Immature natural killer cell (primary cell): ENCODE measurements at places on chromosomes 6 and 20.

- DNase-seq: peak; percentile 48
These were observed 632 bp downstream of the CGAS start for GRCh38 chr6:73451223-73452106.

GRCh38 chr6:45739058-45739457 is 276.6 kb downstream of the CLIC5 start:
- no peak for DNase-seq

- DNase-seq: no peak
These were observed 62.4 kb downstream of the AIG1 start for GRCh38 chr6:143123081-143123480.

DNA sequence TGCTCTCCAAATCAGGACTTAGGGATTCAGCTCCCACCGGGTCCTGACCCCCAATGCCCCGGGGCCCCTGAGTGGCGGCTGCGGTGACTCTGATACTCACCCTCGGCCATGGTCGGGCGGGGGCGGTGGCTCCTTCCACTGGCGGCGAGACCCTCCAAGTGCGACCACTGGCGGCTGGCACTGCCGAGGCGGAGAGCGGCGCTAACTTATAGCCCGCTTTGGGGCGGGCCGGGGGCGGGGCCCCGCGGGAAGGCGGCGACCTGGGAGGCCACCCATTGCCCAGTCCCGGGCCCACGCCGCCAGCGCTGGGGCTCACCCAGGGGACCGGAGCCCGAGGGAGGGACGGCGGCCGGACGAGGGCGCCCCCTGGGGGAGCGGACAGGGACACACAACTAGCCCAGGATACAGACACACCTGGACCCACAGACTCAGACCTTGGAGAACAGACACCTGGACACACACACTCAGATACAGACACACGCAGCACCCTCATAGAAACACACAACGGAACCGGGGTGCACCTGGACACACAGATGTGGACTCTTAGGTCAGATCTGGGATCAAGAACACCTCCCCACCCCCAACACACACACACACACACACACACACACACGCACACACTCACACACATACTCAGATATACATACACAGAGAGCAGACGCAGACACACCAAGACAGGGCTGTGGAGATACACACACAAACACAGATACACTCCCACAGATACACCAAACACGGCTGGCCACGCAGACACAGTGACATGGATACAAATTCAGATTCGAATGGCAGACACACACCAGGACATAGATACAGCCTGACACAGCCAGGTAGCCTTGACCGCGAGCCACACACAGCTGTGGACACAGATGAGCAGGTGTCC is at the start of gene TGM2:
Gene TGM2, minus strand, starts transcription at position 182 of the 877 bp plus-strand sequence. Its CDS starts 72 bp downstream, at position 110.
- DNase-seq: peak; percentile 63

- peak; percentile 28 for DNase-seq
These were observed 5.6 kb downstream of the SRSF3 start for GRCh38 chr6:36599791-36600209.

GRCh38 chr6:143579703-143580102 is 68.2 kb upstream of the FUCA2 start:
- DNase-seq: no peak

DNA sequence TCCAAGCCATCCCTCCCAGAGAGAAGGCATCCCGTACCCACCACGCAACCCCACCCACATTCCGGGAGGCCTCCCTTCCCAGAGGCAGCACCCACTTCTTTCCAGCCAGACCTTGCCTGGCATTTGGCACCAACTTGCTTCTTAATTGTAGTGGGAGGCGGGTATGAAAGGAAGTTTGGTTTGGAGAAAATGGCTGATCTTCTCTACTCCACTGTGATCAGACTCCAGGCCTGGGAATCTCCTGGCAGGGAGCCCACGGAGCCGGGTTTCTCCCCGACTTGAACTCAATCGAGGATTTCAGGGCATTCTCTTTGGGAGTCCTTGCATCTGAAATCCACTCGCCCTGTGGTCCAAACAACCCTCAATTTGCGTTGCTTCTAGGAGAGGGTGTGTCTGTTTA is 107.1 kb downstream of the ZDHHC14 start:
- no peak for DNase-seq

GRCh38 chr6:90364286-90364685 is 67.6 kb upstream of the BACH2 start:
- DNase-seq: no peak

GRCh38 chr6:164690702-164691500 is 618.5 kb downstream of the C6orf118 start:
- DNase-seq: no peak

- DNase-seq: no peak
These were observed 5.2 kb upstream of the MAK start for GRCh38 chr6:10843554-10843953.

DNA sequence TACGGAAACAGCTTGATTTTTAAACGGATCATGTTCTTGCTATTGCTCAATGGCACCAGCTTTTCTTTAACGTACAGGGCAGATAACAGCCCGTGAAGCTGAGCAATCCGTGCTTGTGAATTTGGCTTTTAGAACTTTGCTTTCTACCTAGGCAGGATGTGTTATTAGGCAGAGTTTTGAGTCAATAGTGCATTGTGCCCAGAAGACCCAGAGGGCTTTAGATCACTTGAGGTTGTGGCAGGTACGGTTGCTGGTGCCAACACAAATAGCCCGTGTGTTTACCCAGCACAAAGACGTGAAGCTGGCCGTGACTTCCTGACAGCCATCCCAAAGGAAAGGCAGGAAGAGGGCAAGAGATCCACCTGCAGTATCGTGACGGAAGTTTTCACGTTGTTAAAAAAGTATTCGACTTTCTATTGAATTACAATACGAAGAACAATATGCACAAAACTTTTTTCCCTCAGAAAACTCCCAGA is 117.4 kb upstream of the FRMD1 start:
- no peak for DNase-seq

DNA sequence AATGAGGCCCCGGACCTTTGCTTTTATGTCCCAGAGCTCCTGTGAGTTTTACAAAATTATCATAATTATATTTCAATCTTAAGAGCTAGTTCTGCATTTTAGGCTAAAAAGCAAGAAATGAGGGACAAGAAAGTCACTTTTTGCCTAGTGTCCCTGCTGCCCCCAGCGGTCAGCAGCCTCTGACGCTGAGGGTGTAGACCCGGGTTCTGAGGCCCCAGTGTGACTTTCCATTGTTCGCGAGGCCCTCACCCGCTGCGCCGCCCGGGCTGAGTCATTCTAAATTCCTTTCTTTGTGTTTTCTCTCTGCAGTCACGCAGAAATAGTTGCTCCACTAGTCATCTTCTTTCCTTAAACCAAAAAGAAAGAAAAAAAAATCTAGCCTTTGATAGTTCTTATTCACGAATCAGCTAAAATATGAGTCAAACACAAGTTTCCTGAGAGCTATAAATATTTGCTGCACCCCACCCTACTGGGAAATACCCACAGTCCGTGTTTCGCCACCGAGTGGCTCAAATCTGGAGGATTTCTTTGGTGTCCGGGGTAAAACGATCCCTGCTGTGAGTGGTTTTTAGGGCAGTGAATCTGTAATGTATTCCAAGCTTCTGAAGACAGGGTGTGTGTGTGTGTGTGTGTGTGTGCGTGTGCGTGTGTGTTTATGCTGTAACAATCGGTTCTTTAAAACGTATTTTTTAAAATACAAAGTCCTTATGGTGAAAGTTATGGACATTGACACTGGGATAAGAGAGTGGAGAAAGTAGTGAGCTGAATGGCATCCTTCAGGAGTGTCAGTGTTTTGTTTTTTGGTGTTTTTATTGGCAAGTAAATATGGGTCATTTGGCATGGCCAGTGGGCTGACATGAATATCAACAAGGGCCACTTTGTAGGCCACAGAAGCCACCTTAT is 59.7 kb upstream of the EEF1A1 start:
- peak; percentile 63 for DNase-seq

GRCh38 chr6:155980768-155981079 is 525.1 kb upstream of the NOX3 start:
- DNase-seq: no peak

DNA sequence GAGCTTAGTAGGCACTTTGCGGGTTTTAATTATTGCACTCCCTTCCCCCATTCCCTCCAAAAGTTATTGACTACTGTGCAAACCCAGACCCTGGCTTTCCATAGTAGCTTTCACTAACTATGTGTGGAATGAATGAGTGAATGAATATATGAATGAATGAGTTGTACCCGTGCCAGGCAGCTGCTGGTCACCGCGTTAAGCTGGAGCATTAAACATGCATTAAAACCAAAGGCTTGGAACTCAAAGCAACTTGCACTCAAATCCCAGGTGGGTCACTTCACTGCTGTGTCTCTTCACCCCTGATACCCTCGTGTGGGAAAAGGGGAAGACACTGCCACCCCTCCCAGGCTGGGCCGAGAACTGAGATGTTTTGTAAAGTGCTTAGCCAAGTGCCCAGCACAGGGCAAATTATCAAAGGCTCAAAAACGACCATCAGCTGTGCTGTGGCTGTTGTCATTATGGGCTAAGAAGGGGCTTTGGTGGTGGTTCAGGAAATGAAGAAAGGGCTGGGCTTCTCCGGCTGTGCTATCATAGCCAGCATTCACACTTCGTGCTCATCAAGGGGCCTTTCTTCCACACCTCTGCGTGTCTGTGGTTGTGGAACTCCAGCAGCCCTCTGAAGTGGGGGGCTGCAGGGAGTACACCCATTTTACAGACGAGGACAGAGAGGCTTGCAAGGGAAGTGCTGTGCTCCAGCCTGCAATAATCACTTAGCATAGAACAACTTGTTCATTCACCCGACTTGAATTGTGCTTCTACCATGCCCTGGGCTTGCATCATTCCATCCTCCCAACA is 60.2 kb upstream of the STX16 start:
- DNase-seq: no peak

DNA sequence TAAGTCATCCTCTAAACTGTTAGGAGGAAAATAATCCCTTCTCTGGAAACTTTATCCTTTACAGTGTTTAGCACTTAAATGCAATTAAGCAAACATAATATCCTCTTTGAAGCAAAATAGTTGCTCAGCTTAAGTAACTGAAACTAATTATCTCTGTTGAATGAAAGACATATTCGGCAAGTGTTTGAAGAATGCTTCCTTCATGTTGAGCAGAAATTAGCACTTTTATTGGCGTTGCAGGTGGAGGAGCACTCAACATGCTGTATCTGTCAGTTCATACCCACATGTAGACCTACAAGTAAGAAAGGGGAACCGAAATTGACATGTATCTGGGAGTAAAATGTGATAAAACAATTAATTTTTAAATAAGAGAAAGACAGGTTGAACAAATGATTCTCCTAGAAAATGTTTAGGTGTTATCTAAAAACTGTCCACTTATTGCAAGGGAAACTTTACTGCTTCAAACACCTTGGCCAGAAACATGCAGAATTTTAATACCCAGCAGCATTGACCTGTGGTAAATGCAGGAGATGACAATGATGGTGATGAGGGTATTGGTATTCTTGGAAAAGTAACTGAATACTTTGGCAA is 987.0 kb upstream of the MAP3K7 start:
- no peak for DNase-seq

DNA sequence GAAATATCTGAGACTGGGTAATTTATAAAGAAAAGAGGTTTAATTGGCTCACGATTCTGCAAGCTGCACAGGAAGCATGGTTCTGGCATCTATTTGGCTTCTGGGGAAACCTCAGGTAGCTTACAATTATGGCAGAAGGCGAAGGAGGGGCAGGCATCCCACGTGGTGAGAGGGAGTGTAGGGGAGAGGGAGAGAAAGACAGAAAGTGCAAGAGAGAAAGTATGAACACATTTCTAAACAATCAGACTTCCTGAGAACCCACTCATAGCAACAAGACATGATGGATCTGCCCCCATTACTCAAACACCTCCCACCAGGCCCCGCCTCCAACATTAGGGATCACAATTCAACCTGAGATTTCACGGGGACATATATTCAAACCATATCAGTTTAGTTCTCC is 107.4 kb downstream of the PERP start:
- DNase-seq: no peak

- DNase-seq: peak; percentile 19
These were observed 136.3 kb downstream of the LY86 start for GRCh38 chr6:6724539-6725467.

- DNase-seq: no peak
These were observed 167.0 kb downstream of the TBX18 start for GRCh38 chr6:84597238-84597875.

- DNase-seq: no peak
These were observed 568 bp downstream of the CCDC170 start for GRCh38 chr6:151494235-151494935.

DNA sequence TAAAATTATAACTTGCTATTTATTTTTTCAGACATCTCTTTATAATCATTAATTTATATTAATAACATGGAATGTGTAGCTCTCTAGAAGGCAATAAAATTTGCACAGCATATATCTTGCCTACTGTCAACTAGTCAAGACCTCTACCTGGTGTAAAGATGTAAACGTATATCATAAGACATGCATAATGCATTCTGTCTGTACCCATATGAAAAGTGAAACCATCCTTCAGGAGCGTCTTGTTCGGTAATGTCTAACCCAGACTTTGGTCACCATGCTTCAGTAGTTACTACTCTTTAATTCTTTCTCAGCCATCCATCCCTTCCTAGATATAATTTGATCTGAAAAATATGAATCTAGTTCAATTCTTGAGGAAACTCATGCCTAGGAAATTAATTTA is 21.0 kb downstream of the CEP43 start:
- DNase-seq: no peak

DNA sequence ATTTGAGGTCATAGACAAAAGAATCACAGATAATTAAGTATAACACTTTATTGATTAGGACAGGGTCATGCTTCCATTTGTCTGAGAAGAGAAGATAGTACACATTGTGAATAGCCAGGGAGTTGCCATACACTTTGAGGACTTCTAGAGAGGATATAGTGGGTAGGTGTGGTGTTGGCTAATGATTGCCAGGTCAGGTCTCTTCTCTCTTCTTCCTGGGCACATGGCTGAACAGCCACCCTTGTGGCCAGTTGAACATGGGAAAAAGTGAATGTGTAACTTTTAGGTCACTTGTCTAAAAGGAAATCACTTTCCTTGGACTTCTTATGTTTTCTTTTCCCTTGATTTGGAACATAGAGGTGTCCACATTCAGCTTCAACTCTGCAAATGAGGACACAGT is 772.1 kb upstream of the MAP3K7 start:
- DNase-seq: no peak

DNA sequence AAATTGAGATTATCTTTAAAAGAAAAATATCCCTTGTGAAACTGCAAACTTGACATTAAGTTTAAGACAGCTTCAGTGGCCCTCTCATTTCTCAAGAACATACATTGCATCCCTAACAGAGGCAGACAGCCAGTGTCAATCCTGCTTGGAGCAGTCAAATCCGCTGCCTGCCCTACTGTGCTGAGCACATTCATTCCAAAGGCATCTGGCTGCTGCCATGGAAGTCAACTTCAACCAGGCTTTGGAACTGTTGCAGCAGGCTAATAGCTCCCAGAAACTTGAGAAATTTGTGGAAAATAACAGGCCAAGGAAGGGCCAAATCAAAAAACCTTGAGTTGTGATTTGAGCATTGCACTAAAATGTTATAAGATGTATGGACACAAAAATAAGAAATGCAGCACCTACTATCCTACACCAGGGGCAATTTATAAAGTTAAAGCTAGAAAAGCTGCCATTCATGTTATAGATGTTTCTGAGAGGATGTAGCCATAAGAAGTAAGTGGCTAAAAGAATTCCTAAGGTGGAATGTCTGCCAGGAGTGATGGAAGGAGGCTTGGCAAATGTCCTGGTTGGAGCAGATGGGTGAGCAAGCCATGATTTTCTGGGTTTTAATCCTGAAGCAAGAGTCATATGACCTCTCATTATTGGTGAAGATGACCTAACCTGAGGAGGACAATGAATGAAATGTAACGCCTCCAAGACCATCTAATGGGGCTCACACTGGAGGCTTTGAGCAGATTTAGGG is 31.4 kb upstream of the HAO1 start:
- no peak for DNase-seq

GRCh38 chr20:46204594-46205186 is 86.6 kb downstream of the CD40 start:
- no peak for DNase-seq
